Central memory CD8-positive, alpha-beta T cell (primary cell): ENCODE measurements at places on chromosomes 7 and 10.

- H3K36me3 ChIP-seq: no peaks in the 10 kb centered on the region
- no peak overlapping the region for H3K4me3 ChIP-seq
- no peak for DNase-seq
- no peak overlapping the region for H3K27ac ChIP-seq
- H3K27me3 ChIP-seq: peaks cover 33% of the 10 kb centered on the region
Measured at GRCh38 chr10:80664071-80664680, 126.5 kb downstream of the SH2D4B start.

- no peaks in the 10 kb centered on the region for H3K4me1 ChIP-seq
- DNase-seq: no peak
- no peak overlapping the region for H3K27ac ChIP-seq
- H3K36me3 ChIP-seq: no peaks in the 10 kb centered on the region
- H3K4me3 ChIP-seq: no peak overlapping the region
Measured at GRCh38 chr7:50531401-50531911, 33.7 kb downstream of the DDC start.

DNA sequence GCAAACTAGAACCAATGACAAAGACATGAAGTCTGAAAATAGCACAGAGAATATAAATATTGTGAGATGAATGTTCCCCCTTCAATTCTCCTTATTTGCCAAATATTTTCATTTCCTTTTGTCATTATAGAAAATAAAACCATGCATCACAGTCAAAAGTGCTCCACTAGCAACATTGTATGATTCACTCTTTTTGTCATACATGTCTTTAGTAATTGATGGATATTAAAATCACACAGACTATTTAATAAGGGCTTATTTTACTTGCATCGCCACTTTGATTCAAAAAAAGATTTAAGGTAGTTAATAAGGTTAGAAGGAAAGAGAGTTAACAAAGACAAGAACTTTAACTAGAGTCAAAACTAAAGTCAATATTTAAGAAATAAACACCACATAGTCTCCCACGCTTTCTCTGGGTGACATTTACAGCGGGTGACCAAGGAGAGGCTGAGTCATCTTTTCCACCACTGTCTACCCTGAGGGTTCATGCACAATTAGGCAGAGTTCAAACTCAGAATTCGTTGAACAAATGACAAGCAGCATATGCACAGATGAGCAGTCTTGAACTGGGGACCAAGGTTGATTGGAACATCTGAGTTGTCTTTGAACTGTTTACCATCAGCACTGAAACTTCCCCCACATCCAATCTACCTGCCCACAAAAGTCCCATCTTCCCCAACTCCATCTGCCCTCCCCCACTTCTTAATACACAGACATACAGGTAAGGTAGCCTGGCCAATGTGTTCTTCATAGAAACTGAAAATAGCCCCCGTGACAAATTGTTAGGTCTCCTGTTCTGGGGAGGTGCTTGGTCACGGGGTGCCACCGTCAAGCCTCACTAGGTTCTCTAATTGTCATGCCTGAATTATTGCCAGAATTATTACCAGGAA lies 42.5 kb downstream of the C7orf25 start:
- H3K27ac ChIP-seq: no peak overlapping the region
- H3K4me1 ChIP-seq: peaks cover 9% of the 10 kb centered on the region

DNA sequence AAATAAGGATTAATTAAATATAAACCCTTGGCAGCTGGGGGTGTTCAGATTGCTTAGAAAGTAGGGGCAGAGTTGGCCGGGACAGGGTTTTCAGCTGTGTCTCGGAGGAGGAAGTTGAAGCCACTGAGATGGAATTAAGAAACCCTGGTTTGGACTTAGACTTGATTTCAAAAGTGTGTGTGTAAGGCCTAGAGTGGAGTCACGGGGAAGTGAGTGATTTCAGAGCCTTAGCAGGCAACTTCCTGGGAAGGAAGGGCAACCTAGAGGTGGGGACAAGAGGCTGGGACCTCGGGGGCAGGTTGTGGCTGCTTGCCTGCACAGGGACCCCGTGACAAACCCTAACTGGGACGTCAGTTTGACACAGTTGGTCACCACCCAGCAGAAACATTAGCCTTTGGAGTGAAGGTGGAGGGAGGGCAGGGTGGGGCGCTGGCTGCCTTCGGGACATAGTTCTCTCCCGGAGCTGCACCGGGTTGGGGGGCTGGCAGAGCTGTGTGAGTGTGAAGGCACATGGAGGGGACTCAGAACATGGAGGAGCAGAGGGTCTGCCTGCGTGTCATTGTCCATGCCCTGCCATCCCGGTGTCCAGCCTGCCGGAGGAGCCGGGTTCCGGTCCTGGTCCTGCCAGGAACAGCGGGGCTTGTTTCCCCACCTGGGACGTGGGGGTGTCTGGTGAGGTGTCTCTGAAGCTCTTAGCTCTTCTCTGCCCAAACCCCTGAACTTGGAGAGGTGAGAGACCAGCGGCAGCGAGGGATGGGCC lies 1.8 kb downstream of the BRI3 start:
- peak overlapping the region; percentile 76 for H3K4me3 ChIP-seq
- DNase-seq: no peak
- H3K4me1 ChIP-seq: peaks cover 24% of the 10 kb centered on the region

DNA sequence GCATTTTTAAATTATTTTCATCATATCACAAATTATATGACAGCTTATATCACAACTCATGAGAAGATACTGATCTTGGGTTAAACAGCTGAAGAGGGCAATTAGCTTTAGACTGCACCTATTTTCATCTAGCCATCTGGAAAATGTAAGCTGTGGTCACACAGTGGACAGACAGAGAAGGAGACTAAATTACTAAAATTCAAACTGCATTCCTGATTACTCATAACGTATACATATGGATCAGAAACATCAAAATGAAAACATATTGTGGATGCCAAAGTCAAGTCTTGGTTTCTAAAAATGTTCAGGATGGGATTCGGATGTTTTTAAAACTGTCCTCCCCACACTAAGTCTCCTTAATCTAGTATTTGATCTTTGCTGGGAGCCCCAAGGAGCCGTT lies 6.6 kb downstream of the BBIP1 start:
- H3K4me1 ChIP-seq: peaks cover 30% of the 10 kb centered on the region
- no peak overlapping the region for H3K4me3 ChIP-seq
- no peaks in the 10 kb centered on the region for H3K27me3 ChIP-seq
- H3K36me3 ChIP-seq: peaks cover 22% of the 10 kb centered on the region
- peak overlapping the region; percentile 27 for H3K27ac ChIP-seq

DNA sequence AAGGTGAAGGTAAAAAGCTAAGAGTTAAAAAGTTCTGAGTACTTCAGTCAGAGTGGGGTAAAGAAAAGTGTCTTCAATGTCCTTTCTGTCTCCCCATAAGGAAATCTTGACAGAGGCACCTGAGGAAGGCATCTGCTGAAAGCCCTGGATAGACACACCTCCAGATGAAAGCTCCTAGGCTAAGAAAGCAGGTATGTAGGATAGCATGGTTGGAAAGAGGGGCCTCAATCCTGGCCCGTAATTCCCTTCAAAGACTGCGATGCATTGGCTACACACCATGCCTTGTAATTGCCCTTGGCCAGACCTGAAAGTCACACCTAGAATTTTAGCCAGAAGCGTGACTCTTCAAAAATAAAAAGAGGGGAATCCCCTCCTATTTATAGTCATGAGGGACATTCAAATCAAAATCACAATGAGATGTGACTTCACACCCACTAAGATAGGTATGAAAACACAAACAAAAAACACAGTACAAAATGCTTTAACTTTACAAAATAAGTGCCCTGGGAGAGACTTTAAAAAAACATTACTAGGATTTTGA lies 809.7 kb downstream of the IPMK start:
- H3K27me3 ChIP-seq: no peaks in the 10 kb centered on the region
- no peak for DNase-seq
- no peak overlapping the region for H3K4me3 ChIP-seq
- no peaks in the 10 kb centered on the region for H3K4me1 ChIP-seq
- H3K27ac ChIP-seq: no peak overlapping the region

DNA sequence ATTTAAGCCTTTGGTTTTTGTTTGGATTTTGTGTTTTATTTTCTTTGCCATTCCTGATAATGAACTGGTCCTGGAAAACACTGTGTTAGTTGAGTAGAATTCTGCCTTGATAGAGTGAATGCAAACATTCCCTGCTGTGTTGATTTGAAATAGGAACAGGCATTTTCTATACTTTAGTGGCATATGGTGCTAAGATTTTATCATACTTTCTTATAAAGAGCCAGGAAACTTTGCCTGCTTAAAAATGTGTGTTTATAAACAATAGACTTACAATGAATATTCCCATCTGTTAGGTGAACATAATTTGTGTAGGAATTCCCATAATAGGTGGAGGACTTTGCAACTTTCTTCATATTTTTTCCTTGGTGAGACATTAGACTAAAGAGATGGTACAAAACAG lies 333.3 kb downstream of the SDK1 start:
- H3K4me3 ChIP-seq: no peak overlapping the region
- peaks cover 43% of the 10 kb centered on the region for H3K27me3 ChIP-seq
- no peaks in the 10 kb centered on the region for H3K36me3 ChIP-seq
- no peak overlapping the region for H3K27ac ChIP-seq
- DNase-seq: no peak
- H3K4me1 ChIP-seq: no peaks in the 10 kb centered on the region

GRCh38 chr7:37395618-37396259 lies 52.9 kb downstream of the ELMO1 start:
- no peak overlapping the region for H3K4me3 ChIP-seq
- no peak for DNase-seq
- no peak overlapping the region for H3K27ac ChIP-seq
- peaks cover 8% of the 10 kb centered on the region for H3K36me3 ChIP-seq

DNA sequence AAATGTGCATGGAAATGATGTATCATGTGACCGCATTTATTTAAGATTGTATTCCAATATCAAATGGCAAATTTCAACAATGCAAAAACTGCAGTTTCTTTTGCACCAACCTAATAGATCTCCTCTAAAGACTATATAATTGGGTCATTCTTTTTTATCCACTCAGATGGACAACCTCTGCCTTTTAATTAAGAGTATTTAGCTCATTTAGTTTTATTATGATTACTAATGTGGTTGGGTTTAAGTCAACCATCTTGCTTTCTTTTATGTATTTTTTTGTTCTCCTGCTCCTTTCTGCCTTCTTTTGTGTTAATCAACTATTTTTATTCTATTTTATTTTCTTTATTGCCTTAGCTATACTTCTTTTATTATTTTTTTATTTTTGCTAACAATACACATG lies 468.5 kb upstream of the MKI67 start:
- no peak overlapping the region for H3K27ac ChIP-seq
- H3K4me1 ChIP-seq: no peaks in the 10 kb centered on the region
- DNase-seq: no peak
- no peaks in the 10 kb centered on the region for H3K27me3 ChIP-seq

GRCh38 chr10:79311581-79312407 lies 35.5 kb upstream of the PPIF start:
- no peak for DNase-seq
- H3K27me3 ChIP-seq: no peaks in the 10 kb centered on the region
- peaks cover 11% of the 10 kb centered on the region for H3K4me1 ChIP-seq
- H3K27ac ChIP-seq: no peak overlapping the region
- peaks cover 15% of the 10 kb centered on the region for H3K36me3 ChIP-seq
- H3K4me3 ChIP-seq: no peak overlapping the region

DNA sequence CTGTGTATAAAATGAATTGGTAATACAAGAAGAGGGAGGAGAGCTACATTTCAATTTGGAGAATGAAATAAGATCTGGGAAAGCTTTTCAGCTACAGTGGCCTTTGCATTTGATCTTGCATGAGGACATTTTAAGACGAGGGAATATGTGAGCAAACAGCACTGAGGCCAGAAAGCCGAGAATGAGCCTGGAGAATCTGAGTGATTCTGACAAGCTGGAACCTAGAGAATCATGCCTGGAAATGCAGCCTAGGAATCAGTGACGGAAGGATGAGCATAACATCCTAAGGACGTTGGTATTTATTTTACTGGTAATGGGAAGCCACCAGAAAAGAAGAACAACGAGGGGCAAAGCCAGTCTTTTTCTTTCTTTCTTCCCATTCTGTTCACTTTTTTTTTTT lies 44.3 kb downstream of the ARL5B start:
- no peaks in the 10 kb centered on the region for H3K27me3 ChIP-seq
- DNase-seq: no peak
- no peak overlapping the region for H3K4me3 ChIP-seq
- H3K36me3 ChIP-seq: no peaks in the 10 kb centered on the region
